ENCODE measurements at places on chromosomes 7 and 10.

DNA sequence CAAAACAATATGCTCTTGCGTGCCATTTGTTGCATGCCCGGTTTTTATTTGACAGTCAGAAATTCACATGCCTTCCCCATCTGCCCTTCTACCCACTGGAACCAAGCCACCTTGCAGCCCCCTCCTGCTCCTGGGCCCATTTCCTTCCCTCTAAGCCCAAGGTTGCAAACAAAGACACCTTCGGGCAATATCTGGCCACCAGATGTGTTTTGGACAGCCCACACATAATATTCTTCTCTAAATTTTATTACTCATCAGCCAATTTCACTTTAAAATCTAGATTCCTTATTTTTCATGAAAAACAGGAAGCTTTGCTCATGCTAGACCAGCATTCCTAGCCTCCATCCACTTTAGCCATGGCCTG, 18.2 kb upstream of the C10orf105 start:
- DNase-seq = no peak

GRCh38 chr7:32559480-32559879, 64.2 kb downstream of the AVL9 start:
- DNase-seq = no peak

- DNase-seq = no peak
These were observed 4.6 kb downstream of the OAT start for GRCh38 chr10:124414076-124414475.

DNA sequence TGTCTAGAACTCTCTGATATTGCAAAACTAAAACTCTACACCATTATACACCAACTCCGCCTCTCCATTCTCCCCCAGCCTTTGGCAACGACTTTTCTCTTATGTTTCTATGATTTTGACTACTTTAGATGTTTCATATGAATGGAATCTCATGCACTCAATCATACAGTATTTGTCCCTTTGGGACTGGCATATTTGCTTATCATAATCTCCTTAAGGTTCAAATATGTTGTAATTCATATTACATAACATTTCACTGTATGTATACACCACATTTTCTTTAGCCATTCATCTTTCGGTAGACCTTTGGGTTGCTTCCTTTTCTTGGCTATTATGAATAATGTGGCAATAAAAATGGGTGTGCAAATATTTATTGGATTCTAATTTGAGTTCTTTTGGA, 164.4 kb downstream of the ARL4A start:
- DNase-seq = no peak

DNA sequence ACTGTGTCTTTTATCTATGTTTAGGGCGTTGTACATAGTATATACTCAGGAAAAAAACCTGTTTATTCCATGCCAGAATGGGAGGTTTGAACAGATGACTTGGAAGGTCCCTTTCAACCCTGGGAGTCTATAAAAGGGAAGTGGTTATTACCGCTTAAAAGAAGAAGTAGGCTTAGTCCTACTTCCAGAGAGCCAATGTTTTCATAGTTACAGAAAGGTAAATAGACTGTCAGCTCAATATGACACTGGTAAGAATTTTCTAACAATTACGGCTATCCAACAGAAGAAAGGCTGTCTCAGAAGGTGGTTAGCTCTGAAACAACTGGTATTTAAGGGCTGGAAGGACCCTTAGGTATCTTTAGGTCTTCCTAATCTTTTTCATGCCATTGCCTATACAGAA, 1.1 kb upstream of the TFAM start:
- no peak for DNase-seq

- no peak for DNase-seq
These were observed 14.7 kb downstream of the ITIH2 start for GRCh38 chr10:7717767-7718166.

DNA sequence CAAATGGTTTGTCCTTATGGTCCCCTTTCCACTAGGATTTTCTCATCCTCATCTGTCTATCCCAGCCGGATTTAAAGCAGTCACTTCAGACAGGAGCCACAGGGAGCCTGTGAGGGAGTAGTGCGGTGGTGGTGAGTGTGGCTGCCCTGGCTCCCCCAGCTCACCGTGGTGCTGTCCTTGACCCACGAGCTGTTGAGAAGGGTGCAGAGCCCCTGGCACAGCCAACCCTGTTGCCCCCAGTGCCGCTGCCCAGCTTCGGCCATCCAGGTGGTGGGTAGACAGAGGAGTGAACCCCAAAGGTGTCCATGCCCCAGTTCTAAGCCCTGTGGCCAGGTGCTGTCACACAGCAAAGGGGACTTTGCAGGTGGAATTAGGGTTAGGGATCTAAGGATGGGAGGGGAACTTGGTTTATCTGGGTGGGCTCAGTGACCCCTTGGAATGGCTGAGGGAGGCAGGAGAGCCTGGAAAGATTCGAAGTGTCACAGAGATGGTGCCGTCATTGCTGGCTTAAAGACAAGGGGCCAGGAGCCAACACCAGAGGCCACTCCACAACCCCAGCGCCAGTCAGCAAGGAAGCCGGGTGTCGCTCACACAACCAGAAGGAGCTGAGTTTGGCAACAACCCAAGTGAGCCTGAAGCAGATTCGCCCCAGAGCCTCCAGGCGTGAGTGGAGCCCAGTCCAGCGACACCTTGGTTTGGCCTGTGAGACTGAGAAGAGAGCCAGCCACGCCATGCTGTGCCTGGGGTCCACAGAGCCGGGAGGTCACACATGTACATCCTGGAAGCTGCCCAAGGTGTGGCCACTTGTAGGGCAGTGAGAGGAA, 142.4 kb downstream of the ADCY1 start:
- DNase-seq = no peak

DNA sequence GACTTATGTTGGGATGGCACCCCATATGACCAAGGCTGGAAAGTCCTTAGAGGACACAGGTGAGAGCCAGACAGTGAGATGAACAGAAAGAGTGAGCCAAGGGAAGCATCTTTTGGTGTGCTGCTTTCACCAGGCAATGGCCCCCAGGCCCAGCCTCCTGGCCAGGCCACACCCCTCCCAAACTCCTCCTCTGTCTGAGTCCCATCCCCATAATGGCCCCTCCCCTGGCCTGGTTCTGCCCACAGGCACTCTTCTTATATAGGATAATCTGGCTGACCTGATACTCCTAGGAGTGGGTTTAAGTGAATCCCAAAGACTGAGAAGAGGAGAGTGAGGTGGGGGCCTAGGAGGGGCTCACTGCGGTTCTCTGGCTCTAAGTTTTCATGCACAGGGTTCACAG, 252.5 kb downstream of the RPS24 start:
- no peak for DNase-seq

GRCh38 chr7:132652507-132652906, 76.2 kb upstream of the PLXNA4 start:
- no peak for DNase-seq

GRCh38 chr10:44948642-44949041, 11.0 kb upstream of the RASSF4 start:
- no peak for DNase-seq

DNA sequence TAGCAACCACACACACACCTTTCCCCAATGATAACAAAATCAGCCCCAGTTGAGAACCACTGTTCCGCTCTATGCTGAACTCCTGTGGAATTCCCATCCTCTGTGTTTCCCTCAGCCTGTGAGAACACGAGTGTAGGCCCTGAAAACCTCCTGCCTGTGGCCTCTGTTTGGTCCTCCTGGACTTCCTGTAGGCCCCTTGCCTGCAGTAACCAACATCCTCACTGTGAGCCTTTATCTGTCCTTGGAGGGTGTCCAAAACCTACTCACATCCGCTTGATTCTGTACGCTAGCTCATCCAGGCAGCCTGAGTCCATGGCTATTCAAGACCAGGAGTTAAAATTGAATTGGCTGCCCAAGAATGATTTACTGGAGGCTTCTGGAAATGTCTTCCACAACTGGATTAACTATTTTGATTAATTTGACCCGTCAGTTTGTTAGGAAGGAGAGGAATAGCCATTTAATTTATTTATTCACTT, 149.8 kb downstream of the AKR1D1 start:
- no peak for DNase-seq

All from activated T-cell treated with anti-CD3 and anti-CD28 coated beads, Interleukin-2, amount 50 U/mL, for 1 hour (primary cell).